ENCODE measurements at places on chromosomes 6 and 20. TPM values are rescaled to one million over a fixed set of nuclear protein-coding genes. Genes with fewer than 3 reads are reported as not detected.

GRCh38 chr20:3563548-3564177 is 92.8 kb downstream of the ATRN start:
- no peak overlapping the region for H3K27ac ChIP-seq
- no peaks in the 10 kb centered on the region for H3K27me3 ChIP-seq
- H3K4me1 ChIP-seq = no peaks in the 10 kb centered on the region
- H3K36me3 ChIP-seq = peaks cover 23% of the 10 kb centered on the region
- no peak overlapping the region for H3K4me3 ChIP-seq

DNA sequence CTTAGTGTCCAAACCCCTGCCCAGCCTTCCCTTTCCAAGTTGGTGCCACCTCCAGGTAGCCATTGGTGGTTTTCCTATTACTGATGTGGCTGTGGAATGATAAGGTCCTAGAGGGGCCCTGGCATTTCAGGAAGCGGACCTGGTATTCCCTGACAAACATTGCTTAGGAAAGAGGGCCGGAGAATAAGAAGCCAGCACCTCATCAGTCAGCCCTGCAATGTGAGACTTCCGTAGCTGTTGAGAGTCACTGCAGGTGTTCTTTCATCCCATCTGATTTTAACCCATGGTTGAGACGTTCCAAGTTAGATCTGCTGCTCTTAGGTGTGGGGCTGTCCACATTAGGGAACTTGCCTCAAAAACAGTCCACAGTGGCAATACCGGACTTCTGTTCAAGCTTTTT is 14.8 kb upstream of the NPEPL1 start:
- no peak overlapping the region for H3K27ac ChIP-seq
- H3K4me1 ChIP-seq = no peaks in the 10 kb centered on the region
- no peak overlapping the region for H3K4me3 ChIP-seq
- no peak for DNase-seq
- H3K27me3 ChIP-seq = no peaks in the 10 kb centered on the region
- peaks cover 84% of the 10 kb centered on the region for H3K36me3 ChIP-seq

DNA sequence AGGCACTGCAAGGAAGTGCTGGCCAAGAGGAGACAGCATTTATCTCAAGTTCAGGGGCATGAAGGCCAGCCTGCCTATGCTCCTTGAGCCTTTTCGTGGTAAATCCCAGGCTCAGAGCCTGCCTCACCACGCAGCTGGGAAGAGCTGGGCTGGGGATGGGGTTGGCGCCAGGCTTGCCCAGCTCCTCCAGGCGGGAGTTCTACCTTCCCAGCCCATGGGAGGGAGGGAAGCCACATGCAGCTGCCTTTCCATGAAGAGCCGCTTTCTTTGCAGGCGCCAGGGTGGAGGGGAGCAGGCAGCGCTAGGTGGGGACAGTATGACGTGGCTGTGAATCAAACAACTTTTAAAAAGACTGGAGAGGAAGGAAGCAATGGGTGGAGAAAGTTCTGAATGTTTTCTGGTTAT is 19.5 kb upstream of the SIRT5 start:
- H3K36me3 ChIP-seq = no peaks in the 10 kb centered on the region
- H3K4me1 ChIP-seq = peaks cover 5% of the 10 kb centered on the region
- H3K27me3 ChIP-seq = no peaks in the 10 kb centered on the region
- no peak overlapping the region for H3K4me3 ChIP-seq
- H3K27ac ChIP-seq = peak overlapping the region; percentile 80

- H3K27ac ChIP-seq = no peak overlapping the region
- DNase-seq = no peak
- H3K4me3 ChIP-seq = no peak overlapping the region
- H3K27me3 ChIP-seq = no peaks in the 10 kb centered on the region
- H3K4me1 ChIP-seq = no peaks in the 10 kb centered on the region
These were observed 193.7 kb upstream of the KHDRBS2 start for GRCh38 chr6:62479697-62480220.

- no peak overlapping the region for H3K4me3 ChIP-seq
- H3K4me1 ChIP-seq = no peaks in the 10 kb centered on the region
- H3K27ac ChIP-seq = no peak overlapping the region
- H3K36me3 ChIP-seq = no peaks in the 10 kb centered on the region
- no peaks in the 10 kb centered on the region for H3K27me3 ChIP-seq
These were observed 420.1 kb upstream of the SLC35B3 start for GRCh38 chr6:8855411-8855810.

DNA sequence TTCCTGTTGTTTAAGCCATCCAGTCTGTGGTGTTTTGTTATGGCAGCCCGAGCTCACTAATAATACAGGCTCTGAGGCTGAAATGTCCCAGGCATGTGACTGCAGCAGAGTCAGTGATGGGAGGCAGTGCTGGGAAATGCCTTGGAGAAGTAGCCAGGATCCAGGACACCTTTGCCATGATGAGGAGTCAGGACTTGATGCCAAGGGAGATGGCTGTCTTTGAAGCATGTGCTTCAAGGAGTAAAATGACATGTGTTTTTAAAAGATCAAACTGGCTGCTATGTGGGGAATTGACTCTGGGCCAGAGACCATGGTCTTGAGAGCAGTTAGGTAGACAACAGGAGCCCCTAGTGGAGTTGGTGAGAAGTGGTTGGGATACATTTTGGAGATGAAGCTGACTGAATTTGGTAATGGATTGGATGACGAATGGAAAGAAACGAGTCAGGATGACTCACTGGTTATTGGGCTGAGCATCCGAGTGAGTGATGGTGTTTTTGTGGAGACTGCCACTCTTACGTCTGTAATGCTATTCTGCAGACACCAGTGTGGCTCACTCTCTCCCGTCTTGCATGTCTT is 322.2 kb downstream of the PLCB1 start:
- no peak for DNase-seq
- H3K27ac ChIP-seq = no peak overlapping the region
- H3K4me3 ChIP-seq = no peak overlapping the region
- no peaks in the 10 kb centered on the region for H3K4me1 ChIP-seq

GRCh38 chr6:52788478-52788877 is 15.1 kb downstream of the GSTA1 start:
- no peak overlapping the region for H3K27ac ChIP-seq
- no peaks in the 10 kb centered on the region for H3K36me3 ChIP-seq
- no peaks in the 10 kb centered on the region for H3K27me3 ChIP-seq

GRCh38 chr6:119442776-119443184 is 93.2 kb upstream of the MAN1A1 start:
- DNase-seq = no peak
- no peak overlapping the region for H3K4me3 ChIP-seq
- H3K27me3 ChIP-seq = no peaks in the 10 kb centered on the region

DNA sequence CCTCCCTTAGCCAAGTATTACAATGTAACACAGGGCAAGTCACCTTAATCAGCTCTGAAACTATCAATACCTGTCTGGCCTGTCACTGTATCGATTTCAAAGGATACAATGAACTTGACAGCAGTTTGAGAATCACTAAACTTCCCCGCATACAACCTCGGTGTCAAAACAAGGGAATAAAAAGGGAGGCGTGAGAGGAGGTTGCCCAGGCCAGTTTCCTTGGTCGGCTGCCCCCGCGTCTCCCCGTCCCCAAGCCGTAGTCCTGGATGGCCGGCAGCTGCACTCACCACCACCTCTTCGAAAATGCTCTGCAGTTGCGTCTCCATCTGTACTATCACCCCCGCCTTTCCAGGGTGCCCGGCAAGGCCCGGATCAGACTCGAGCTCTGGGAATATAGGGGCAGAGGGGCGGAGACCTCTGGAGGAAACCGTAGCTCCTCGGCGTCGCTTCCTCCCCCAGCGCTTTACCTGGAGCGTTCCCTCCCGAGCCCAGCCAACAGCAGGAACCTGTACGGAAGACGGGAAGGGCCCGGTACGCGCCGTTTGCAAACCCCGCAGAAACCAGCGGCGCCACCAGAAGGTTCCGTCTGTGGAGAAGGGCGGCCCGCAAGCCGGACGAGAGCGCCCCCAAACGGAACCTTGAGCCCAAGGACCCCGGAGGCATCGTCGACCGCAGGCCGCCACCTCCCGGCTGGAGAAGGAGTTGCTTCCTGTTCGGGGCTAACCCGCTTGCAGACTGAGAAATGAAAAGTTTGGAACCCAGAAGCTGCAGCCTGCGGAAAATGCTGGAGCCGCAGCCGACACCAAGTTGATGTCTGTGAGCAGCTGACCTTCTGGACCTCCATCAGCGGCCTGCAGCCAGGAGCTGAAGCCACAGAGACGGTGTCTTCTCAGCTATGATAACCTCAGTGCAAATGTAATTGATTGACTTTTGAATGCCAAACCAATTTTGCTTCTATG is at the start of gene MED23:
Gene MED23, minus strand, starts transcription at position 519 of the 959 bp plus-strand sequence. Its CDS starts 193 bp downstream, at position 326.
- peak within 1 kb of the TSS; percentile 82 for H3K4me3 ChIP-seq
- H3K27me3 ChIP-seq = no peaks in the 10 kb centered on the region
- peak; percentile 95 for DNase-seq
- peaks cover 29% of the 10 kb centered on the region for H3K36me3 ChIP-seq

Gene EDN3
- total RNA-seq = not detected

Gene SAMD5
- 1.5 TPM for total RNA-seq

Measured in heart left ventricle (tissue), 16 donors.